ENCODE measurements at places on chromosomes 11 and 22.

GRCh38 chr11:126355926-126356897, 726 bp downstream of the ST3GAL4 start:
- peak; percentile 71 for DNase-seq

GRCh38 chr11:114762408-114762807, 84.1 kb downstream of the NXPE2 start:
- no peak for DNase-seq

- no peak for DNase-seq
These were observed 40.5 kb downstream of the SGSM3 start for GRCh38 chr22:40410731-40411505.

- peak; percentile 29 for DNase-seq
These were observed 1.5 kb upstream of the BAIAP2L2 start for GRCh38 chr22:38111925-38112355.

DNA sequence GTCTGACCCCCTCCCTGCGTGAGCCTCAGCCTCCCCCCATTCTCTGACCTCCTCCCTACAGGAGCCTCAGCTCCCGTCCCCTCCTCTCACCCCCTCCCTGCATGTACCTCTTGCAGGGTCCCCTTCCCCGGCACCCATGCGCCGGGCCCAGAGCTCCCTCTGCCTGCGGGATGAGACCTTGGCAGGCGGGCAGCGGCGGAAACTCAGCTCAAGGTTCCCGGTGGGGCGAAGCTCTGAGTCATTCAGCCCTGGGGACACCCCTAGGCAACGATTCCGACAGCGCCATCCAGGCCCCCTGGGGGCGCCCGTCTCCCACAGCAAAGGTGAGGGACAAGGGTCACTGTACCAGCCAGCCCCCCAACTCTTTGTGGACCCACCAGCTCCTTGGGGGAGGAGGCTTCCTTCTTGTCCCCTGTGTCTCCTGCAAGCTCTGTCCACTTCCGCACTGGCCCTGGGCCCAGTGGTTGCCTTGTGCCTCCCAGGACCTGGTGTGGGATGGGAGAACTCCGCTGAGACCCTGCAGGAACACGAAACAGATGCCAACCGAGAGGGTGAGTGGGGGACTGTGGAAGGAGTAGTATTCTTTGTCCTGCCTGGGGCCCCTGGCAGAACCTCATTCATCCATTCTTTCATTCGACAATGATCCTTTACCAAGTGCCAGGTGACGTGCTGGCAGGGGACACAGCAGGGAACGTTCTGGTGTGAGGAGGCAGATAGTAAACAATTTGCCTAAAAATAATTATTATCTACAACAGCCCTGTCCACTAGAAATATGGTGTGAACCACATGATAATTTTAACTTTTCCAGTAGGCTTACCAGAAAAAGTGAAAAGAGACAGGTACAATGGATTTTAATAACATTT, 3.7 kb upstream of the RPS6KA4 start:
- DNase-seq: no peak

- no peak for DNase-seq
These were observed 80.7 kb downstream of the PACS1 start for GRCh38 chr11:66150725-66151124.

DNA sequence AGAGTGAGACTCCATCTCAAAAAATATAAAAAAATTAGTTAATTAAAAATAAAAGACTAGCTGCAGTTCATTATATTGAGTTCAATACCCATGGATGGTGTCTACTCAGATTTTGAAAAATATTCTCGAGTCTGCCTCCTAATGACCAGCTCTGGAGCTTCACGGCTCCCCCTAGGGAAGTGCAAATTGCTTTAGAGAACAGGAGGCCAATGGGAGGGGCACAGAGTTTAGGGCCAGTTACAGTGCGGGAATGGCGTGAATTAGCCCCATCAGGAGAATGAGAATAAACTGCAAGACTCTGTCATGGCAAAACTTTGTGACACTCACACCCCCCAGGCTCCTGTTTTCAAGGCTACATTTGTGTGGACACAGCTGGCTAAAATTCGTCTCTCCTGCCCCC, 4.6 kb downstream of the FGF4 start:
- no peak for DNase-seq

DNA sequence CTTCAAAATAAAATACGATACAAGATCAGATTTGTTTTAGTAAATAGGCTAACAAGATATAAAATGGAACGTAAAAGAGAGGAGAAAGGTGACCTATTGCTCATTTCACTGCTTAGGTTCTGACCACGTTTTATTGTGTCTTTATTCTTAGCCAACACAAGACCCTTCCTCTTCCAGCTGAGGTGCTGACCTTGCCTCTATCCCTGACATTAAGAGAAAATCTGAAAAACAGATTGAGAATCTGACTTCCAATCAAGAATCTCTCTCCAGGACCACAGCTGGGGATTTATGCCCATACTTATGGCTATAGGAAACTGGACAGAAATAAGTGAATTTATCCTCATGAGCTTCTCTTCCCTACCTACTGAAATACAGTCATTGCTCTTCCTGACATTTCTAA, at the start of gene OR10A5:
OR10A5 (plus strand) TSS at position 301 of the 400 bp plus-strand sequence; CDS start at position 301, 0 bp downstream.
- DNase-seq: no peak

- DNase-seq: no peak
These were observed 34.8 kb upstream of the POU2AF1 start for GRCh38 chr11:111413849-111414248.

- no peak for DNase-seq
These were observed 1.2 kb upstream of the NUP50 start for GRCh38 chr22:45162531-45162930.

DNA sequence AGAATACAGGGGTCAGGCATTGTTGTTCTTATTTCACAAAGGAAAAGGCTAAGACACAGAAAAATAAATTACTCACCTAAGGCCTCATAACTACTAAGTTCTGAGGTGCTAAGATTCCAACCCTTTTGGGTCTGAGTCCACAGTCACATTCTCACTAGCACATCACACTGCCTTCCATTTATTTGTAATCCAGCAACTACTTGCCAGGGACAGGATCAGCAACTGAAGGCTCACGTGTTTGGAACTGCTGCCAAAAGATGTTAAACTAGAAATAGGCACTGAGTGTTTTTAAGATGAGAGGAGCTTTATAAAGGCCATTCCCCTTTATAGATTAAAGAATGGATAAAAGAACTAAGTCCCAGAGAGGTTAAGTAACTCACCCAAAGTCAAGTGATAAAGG, 58.0 kb downstream of the CADM1 start:
- no peak for DNase-seq

- no peak for DNase-seq
These were observed at the start of gene FIBIN for GRCh38 chr11:26993965-26994457. Gene FIBIN (plus strand): TSS chr11:26994112. CDS start chr11:26994527, 415 bp downstream.

- no peak for DNase-seq
These were observed 276.7 kb upstream of the API5 start for GRCh38 chr11:43035086-43035485.

GRCh38 chr11:70456921-70457532, 58.7 kb downstream of the CTTN start:
- DNase-seq: peak; percentile 10

- DNase-seq: no peak
These were observed 44.8 kb upstream of the C11orf87 start for GRCh38 chr11:109377039-109377742.

- peak; percentile 47 for DNase-seq
These were observed 2.5 kb upstream of the PAX6 start for GRCh38 chr11:31813391-31814175.

DNA sequence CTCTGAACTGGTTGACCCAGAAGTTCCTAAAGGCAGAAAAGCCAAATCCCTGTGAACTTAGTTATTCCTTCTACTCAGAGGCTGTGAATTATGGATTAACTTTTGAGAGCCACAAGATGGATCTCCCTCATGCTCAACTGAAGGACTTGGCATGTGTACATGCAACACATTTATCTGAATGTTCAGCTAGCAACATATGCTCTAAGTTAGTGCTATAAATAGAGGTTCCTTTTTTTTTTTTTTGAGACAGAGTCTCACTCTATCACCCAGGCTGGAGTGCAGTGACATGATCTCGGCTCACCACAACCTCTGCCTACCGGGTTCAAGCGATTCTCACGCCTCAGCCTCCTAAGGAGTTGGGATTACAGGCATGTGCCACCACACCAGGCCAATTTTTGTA, 40.1 kb downstream of the EIF4ENIF1 start:
- no peak for DNase-seq

- DNase-seq: no peak
These were observed 49.8 kb downstream of the MICAL2 start for GRCh38 chr11:12160231-12160630.

- no peak for DNase-seq
These were observed 292.2 kb downstream of the ST3GAL4 start for GRCh38 chr11:126647735-126648134.

DNA sequence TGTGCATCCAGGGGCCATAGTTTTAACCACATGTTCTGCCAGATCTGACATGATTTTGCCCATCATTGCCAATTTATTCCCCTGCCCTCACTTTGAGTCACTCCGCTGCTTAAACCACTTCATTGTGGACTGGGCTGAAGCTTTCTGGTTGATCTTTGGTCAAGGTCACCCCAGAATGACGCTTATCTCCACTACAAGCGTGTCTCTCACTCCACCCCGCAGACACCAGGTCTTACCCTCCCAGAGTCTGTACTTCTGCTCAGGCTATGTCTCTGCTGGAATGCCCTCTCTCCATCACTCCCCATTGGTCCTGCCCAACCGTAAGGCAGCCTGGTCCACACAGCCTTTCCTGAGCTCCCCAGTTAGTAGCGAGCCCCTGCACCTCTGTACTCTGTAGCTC, 170.5 kb upstream of the SYT13 start:
- DNase-seq: no peak

DNA sequence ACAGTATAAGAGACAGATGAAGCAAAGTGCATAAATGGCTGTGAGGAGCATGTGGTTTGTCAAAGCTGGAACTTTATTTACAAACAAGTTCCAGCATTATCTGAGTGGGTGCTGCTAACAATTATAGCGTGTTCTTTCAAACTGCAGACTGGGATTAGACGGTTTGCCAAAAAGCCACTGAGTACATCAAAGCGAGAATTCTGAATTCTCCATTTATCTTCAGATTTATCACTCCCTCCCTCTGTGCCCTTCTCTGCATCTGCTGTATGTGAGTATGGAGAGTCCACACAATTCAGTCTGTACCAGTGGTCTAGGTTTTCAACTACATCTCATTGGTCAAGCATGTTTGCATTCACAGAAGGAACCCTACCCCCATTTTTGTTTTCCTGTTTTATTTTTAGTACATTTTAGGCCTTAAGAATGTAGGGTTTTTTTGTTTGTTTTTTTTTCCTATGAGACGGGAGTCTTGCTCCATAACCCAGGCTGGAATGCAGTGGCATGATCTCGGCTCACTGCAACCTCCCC, 18.1 kb upstream of the INCENP start:
- DNase-seq: no peak

DNA sequence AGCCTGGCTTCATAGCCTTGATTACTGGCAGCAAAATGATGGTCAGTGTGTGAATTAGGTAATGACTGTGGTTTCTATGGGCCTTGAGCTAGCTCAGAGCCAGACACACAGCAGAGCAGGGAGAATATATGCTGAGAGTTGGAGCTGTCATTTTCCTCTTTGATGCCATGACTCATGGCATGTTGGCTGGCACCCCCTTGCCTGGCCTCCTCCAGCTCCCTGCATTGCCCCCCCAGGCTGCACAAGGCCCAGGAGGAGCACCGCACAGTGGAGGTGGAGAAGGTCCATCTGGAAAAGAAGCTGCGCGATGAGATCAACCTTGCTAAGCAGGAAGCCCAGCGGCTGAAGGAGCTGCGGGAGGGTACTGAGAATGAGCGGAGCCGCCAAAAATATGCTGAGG, 20.3 kb upstream of the RRM1 start:
- no peak for DNase-seq

- no peak for DNase-seq
These were observed 9.2 kb upstream of the CELSR1 start for GRCh38 chr22:46546466-46547178.

DNA sequence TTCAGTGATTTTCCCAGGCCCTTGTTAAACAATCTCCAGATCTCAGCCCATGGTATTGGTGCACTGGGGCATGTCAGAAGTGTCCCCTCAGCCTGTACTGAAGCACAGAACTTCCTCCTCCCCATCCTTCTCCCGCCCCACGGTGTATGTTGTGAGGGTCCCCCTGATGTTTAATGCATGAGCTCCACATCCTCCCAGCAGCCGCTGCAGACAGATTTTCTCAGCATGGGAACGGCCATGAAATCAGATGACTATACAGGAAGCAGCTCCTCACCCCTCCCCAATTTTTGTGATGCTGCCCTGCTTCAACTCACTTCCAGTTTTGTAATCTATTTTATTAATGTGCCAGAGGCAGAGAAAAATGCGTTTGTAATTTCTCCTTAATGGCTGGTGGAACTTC, 406.0 kb downstream of the MIAT start:
- DNase-seq: no peak

DNA sequence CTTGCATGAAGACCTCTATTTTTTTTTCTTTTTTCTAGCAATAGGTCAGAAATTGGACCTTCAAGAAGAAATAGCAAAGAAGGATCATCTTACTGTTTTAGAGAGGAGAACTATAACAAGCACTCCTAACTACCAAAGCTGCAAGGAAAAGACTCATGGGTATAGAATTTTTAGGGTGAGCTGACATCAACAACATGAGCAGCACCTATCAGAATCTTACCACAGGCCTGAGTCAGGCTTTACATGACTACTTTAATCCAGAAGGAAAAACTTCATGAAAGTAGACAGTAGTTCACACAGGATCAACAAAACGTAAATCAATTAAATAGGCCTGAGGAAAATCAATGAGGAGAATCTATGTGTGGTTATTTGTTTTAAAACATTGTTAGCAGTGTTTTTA, 130.5 kb downstream of the FAM76B start:
- DNase-seq: no peak

GRCh38 chr11:20042045-20042639, 118.1 kb downstream of the DBX1 start:
- DNase-seq: no peak

GRCh38 chr11:62401811-62402210, 17.0 kb upstream of the SCGB1A1 start:
- no peak for DNase-seq

DNA sequence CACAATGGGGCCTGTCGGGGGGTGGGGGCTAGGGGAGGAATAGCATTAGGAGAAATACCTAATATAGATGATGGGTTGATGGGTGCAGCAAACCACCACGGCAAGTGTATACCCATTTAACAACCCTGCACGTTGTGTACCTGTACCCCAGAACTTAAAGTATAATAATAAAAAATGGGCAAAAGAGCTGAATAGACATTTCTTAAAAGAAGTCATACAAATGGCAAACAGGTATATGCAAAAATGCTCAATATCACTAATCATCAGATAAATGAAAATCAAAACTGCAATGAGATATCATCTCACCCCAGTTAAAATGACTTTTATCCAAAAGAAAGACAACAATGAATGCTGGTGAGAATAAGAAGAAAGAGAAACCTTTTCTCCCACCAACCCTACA, 363.7 kb upstream of the MPPED2 start:
- no peak for DNase-seq

GRCh38 chr11:27525824-27526516, 19.4 kb upstream of the LIN7C start:
- no peak for DNase-seq

DNA sequence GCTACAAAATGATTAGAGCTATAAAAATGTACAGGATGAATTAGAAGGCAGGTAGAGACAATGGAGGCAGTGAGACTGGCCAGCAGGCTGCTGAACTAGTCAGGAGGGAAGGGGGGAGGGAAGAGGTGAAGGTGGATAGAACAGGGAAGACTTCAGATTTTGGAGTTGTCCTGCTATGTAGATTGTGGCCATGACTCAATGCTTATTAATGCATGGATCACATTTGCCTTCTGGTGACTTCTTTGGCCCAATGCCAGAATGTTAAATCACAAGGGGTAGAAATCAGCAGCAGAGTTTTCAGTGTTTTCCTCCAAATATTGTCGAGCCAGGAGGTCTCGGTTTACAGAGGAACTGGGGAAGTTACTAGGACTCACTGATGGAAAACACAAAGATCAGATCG, 346.6 kb downstream of the AASDHPPT start:
- no peak for DNase-seq

GRCh38 chr11:116310698-116311097, 462.1 kb downstream of the BUD13 start:
- no peak for DNase-seq

All from substantia nigra (tissue), 51 donors.